ENCODE measurements at places on chromosomes 3 and 15. TPM values are rescaled to one million over a fixed set of nuclear protein-coding genes. Genes with fewer than 3 reads are reported as not detected.

UROC1 gene
- not detected for total RNA-seq

ABHD10 gene
- total RNA-seq = 53.9 TPM

CTXN2 gene
- not detected for total RNA-seq

DNA sequence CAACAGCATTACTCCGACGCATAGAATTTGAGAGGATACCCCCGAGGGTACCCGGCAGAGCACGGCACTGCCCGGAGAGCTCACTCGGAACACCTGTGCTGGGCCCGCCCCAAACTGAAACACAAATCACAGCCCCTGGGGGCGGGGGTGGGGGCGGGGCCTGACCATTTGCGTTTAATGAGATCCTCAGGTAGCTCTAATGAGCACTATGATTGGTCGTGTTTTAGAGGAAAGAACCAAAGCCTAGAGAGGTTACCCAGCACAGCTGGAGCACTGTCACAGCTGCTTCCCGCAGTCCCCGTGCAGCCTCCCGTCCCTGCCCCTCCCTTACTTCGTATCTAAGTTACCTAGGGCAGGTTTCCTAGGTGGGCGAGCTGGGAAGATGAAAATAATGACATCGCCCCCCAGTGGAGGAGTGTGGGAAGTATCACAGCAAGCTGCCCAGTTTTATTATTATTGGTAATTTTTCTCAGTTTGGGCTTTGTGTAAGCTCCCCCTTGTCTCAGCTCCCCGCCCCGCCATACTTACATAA lies 187.1 kb downstream of the PDE8A start:
- DNase-seq = peak; percentile 8

DNA sequence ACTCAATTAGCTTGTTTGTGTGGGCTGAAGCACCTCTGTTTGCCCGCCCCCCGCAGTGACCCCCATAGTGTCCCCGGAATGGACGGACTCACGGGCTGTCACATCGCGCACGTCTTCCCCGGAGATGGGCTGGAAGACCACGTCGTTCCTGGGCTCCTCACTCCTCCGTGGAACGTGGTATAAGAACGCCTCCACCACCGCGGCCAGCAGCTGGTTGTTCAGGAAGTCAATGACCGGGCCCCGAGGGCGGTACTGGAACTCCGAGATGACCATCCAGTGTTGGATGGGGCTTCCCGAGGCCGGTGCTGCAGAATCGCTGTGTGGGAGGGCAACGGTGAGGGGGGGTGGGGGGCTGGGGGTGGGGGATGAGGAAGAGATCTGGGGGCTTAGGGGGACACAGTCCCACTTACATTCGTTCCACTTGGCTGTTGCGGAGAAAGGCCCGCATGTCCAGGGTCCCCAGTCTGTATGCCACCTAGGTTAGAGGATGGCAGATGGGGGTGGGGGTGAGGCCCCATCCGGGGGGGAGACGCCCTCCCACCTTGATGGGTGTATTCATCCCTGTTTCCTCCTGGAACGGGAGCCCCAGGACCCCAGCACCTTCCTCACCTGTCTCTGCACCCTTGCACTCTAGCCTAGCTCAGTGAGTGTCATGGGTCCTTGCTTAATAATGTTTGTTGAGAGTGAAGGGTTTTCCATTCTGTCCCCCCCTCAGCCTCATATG lies 30.2 kb downstream of the MUC20 start:
- no peak for DNase-seq

DNA sequence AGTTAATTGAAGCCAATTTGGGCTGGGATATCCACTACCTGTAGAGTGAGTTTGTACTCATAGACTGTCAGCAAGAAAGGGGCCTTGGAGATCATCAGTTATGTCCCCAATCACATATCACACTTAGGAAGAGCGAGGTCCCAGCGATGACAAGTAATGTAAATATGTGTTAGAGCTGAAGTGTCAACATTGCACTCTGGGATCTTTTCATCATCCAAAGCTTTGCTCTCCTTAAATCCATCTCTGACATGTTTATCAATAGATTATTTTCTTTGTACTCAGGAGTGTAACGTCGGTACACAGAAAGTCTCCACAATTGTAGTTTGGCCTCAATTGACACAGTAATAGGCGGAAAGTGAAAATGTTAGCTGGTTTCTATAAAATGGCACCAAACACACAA lies 113.7 kb upstream of the TPRG1 start:
- no peak for DNase-seq

- DNase-seq = no peak
Observed at GRCh38 chr3:37321377-37321781, 147.0 kb upstream of the LRRFIP2 start.

DNA sequence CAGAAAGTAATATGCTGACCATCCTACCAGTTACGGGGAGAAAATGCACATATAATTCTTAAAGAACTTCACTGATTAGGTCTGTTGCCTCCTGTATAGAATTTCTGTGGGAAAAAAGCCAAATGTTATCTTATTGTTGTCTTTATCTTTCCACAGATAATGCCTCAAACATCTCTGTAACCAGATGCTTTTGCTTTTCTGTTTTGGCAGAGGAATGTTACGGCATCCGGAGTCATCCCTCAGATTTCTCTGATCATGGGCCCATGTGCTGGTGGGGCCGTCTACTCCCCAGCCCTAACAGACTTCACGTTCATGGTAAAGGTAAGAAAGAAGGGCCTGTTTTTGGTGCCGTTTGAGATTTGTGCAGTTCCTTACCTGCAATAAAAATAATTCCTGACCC lies 33.5 kb downstream of the PCCB start:
- peak; percentile 50 for DNase-seq

- no peak for DNase-seq
Observed at GRCh38 chr3:124674336-124674735, 55.9 kb upstream of the UMPS start.

DNA sequence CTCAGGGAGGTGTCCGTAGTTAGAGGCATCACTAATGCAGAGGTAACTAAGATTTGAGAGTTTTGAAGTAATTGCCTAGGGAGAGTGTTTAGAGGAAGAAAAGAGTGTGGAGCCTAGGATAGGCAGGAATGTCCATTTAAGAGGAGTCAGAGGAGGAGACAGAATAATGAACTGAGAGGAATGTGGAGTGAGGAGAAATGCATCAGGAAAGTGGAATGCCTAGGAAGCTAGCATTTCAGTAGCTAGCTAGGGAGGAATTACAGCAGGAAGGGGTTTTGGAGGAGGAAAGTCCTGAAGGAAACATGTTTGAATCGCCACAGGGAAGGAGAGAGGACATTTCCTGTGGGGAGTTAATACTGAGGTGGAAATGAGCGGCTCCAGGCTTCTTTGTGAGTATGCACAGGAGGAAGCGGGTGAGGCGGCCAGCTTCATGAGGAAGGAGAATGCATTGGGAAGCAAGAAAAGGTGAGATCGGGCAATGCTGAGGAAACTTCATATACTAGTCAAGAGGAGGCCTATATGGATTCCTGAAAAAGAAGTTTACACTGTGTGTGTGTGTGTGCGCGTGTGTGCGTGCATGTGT lies 154.3 kb downstream of the TMEM108 start:
- DNase-seq = no peak

Data from IMR-90 (cell line).